ENCODE measurements at places on chromosomes 2 and 18.

DNA sequence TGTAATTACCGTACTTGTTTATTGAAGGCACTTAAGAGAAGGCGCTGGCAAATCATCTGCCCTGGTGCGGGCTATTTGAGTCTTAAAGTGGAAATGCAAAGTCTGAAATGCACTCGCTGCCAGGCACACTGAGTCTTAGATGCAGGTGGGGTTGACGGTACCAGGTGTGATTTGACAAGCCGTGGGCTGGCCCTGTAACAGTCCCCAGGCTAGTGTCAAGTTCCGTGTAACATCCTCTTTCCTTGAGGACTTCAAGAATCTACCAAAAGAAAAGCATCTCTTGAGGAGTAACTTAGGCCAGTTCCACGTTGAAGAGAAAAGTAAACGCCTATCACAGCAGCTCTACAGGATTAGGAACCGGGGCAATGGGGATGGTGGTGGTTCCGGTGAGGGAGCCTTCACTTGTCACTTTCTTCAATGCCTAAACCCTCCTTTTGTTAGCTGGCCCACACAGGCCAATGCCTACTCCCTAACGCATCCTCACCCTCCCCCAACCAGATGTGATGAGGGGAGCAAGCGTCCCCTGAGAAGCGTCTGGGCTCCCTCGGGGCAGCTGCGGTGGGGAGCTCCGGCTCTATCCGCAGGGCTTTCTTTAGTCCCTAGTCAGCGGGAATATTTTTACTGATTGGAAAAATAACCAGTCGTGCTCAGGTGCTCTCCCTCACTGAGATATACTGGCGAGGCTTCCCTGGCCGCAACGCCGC, 1.5 kb upstream of the UGP2 start:
- DNase-seq, result no peak

GRCh38 chr2:190582019-190582418, 47.5 kb upstream of the NEMP2 start:
- no peak for DNase-seq

- no peak for DNase-seq
These were observed 297.6 kb downstream of the PARD3B start for GRCh38 chr2:204842661-204843485.

DNA sequence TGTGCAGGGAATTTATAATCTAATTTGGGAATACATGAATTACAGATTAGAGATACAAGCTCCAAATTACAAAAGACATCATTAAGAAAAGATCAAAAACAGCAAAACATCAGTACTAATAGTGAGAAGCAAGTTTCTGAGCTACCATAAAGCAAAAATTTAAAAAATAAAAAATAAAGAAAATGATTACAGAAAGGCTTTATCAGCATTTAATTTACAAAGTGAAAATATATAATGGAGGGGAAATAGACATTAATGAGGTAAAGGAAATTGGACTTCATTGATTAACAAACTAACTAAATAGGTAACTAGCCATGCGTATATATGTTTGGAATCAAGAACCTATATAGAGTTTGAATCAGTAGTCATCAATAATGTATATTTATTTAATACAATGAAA, 712.9 kb upstream of the DDX18 start:
- DNase-seq, result no peak

DNA sequence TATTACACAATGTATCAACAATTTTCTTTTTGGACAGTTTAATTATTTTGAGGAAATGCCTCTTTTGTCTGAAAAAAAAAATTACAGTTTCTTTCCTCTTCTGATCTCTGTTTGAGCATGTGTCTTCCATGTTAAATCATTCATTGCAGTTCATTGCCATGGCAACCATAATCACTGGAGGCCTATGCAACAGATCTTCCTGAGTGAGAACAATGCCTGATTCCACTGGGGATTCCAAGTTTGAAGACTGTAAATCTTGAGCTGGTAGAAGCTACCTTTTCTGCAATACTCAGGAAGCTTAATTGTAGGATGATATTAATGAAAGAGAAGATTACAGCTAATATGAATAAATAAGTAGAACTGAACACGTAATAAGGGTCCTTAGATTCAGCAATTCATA, 721.4 kb upstream of the CNTNAP5 start:
- DNase-seq, result no peak

GRCh38 chr18:5506174-5506573, 37.6 kb downstream of the EPB41L3 start:
- DNase-seq, result no peak

DNA sequence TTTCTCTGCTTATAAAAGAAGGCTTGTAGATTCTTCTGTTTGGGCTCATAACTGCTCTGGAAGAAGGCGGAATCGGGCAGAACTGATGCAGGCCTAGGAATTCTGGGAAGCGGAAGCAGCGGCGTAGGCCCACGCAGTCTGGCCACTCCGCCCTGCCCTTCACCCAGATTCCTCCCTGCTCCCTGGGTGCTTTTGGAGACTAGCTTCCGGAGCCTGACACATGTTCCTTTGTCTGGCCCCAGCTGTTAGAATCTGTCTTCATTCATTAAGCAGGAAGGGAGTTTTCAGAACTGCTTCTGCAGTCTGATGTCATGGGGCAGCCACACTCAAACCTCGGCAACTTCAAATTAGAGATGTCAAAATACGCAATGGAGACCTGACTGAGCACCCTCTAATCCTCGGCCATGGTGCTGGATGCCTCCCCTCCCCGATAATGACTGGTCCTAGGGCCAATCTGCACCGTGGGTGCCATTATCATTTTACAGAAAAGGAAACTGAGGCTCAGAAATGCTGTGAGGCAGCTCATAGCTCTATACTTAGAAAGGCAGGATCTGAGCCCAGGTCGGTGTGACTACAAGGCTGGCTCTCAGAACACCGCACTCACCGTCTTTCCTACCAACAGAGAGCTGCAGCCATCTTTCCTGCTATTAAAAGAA, 275.7 kb downstream of the MYCN start:
- no peak for DNase-seq

DNA sequence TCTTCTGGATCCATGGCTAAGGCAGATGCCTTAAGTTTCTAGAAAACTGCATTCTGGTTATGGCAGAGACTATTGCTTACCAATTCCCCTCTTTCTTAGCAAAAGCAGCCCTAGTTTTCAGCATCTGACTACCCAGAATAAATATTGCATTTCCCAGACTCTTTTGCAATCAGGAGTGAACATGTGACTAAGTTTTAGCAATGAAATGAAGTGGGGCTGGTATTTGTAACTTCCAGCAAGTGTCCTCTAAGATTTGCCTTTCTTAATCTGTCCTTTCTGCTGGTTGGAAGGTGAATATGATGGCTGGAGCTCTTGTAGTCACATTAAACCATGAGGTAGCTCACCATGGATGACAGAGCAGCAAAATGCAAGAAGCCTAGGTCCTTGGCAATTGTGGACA, 132.9 kb upstream of the PKDCC start:
- no peak for DNase-seq

DNA sequence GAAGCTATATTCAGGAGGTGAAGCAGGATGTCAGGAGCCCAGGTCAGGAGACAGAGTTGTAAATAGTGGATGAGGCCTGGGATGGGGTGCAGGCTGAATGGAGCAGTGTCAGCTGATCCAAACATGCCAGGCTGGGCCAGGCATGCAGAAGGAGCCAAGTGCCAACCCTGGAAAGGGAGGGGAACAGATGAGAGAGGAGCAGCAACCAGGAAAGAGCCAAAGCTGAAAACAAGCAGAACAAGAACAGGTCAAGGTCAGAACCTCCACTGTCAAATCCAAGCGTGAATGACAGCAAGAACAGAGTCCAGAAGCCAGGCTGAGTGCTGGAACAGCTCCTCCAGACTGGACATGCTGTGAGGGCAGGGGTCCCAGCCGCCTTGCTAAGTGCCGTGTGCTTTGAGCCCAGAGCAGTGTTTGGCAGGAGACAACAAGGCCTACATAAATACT, 49.2 kb upstream of the PPP1CB start:
- DNase-seq, result no peak

DNA sequence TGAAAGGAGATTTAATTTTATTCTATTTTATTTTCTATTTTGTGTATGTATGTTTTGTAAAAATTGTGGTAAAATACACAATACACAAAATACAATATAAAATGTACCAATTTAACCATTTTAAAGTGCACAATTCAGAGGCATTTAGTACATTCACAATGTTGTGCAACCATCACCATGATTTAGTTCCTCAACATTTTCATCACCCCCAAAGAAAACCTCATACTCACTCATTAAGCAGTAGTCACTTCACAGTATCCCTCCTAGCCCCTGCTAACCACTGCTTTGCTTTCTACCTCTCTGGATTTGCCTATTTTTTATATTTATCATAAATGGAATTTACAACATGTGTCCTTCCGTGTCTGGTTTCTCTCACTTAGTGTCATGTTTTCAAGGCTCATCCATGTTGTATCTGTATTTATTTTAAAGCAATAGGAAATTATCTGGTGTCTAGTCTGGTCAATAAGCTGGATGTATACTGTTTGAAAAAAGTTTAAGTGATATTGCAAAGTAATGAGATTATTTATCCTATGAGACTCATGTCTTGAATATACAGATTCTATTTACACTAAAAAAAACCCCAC, 77.9 kb upstream of the GLS start:
- DNase-seq, result no peak

DNA sequence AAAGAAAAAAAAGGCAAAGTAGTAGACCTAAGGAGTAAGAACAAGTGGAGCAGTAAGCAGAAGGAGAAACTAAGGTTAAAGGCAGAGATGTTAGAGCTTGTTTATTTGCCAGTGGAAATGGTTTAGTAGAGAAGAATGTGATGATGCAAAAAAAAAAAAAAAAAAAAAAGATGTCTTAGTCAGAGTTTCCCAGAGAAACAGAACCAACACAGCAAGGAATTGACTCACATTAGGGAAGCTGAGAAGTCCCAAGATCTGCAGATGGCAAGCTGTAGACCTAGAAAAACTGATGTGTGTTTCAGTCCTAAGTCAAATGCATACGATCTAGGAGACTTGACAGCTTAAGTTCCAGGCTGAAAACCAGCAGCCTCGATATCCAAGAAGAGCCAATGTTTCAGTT, 1548.8 kb upstream of the LRRTM1 start:
- no peak for DNase-seq

GRCh38 chr2:67625178-67625577, 228.0 kb downstream of the ETAA1 start:
- DNase-seq, result no peak

DNA sequence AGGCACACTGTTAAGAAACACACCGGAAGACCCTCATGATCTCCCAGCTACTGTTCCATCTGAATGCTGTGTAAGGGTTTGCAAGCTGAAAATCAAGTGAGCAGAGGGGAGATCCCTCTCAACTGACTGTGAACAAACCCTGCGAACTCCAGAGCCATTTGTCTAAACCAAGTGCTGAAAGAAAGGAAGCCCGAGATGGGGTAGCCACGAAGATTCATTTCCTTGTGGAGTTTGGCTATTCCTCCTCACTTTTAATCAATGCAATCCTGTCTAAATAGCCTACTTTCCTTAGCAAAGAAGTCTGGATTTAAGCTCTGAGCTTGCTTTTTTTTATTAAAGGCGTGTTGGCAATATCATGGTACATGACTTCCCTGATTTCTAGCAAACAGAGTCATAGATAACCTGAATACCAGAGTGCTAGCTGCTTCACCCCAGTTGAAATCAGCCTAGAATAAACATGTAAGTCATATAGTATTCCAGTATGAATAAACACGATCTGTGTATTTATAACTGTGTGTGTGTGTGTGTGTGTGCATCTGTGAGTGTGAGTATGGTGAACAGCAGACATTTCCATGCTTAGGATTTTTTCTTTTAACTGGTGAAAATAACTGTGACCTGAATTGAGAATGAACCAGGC, 365.2 kb downstream of the ZNF521 start:
- no peak for DNase-seq

GRCh38 chr18:9772847-9773677, 65.0 kb downstream of the RAB31 start:
- no peak for DNase-seq

- no peak for DNase-seq
These were observed 185.0 kb upstream of the SMIM21 start for GRCh38 chr18:75612456-75612855.

GRCh38 chr2:167509586-167509985, 621.3 kb downstream of the XIRP2 start:
- no peak for DNase-seq

- DNase-seq, result no peak
These were observed 228.1 kb upstream of the KCNJ3 start for GRCh38 chr2:154470376-154470775.

DNA sequence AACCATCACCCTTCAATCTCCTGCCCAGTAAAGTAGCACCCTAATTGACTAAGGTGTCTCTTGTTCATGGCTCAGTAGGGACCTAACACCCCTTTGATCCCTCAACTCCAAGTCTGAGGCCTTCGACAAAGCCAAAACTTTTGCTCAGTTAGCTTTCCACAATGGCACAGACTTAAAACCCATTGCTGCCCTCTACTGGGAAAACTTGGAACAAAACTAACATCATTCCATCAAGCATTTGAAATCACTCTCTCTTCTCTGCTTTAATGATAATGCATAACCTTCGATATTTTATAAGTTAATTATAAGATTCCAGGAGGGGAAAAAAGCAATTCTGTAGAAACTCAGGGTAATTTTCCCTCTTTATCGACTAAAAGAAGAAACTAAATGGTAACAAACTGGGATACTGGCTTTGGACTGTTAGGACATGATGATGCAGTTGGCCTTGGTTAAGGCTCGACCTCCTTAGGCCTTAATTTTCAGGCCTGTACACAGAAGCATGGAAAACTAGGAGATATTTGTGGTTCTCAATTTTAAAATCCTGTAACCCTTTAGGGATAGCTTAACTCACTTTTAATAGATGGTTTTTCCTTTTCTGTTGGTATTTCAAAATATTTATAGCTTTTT, 127.8 kb downstream of the STK39 start:
- peak; percentile 66 for DNase-seq

- no peak for DNase-seq
These were observed 34.1 kb downstream of the KCTD18 start for GRCh38 chr2:200475795-200476194.

DNA sequence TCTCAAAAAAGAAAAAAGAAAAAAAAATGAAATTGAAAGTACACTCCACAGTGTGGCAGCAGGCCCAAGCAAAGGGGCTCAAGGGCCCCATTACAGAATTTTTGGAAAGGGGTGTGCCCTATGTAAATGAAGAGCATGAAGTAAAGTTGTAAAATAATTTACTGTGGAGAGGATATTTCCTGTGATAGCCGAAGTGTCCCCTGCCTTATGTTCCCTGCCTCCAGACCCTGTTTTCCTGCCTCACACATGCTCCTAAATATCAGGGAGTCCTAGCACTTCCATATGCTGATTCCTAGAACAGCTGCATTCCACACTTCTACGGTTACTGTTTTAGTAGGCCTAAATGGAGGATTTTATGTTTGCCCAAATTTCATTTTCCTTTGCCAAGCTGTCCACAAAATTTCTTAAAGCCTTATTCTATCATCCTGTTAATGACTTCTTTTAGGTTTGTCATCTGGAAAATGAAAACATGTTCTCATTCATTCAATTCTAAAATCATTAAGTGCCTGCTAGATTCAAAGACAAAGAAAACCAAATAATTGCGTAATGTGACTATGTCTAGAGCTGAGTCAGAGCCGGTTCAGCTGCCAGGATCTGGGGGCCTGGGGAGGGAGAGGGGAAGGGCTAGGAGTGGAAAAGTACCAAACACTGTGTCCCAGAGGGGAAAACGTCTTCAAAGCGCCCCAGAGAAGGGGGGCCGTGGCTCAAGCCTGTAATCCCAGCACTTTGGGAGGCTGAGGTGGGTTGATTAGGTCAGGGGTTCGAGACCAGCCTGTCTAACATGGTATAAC, 25.9 kb upstream of the IMPA2 start:
- DNase-seq, result peak; percentile 34
